ENCODE measurements at places on chromosomes 2 and 18.

DNA sequence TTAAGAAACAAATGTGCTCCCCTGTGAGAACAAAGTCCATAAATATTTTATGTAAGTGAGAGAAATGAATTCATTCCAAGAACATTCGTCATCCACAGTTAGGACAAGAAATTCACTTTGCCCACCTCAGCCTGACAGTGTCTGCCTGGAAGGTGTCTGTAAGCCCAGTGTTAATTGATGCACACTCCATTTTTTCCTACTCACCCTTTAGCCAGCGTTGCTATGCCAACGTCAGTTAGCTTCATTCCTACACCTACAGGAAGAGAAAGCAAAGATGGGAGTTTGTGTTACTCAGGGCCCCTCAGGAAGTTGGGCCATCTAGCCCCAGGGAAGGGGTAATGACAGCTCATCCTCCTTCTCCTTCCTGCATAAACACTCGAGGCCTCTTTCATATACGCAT is 131.0 kb downstream of the ALPK2 start:
- no peak for DNase-seq

- DNase-seq = no peak
Observed at GRCh38 chr18:34647251-34647650, 62.8 kb upstream of the DTNA start.

DNA sequence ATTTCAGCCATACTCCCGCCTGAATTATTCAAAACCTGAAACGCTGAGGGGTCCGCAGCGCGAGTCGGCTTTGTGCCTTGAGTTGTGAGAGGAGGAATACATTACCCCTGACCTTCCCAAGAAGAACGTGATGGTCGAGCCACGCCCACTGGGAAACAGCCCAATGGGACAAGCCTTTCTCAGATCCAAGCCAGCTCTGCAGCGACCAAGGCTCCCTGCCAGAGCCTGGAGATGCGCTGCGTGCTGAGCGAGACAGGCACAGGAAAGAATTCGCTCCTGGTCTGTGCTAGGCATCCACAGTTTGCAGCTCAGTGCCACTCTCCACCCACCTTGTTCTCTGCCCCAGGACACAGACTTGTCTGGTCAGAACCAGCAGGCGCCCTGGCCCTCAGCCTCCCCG is 74.1 kb upstream of the GLI2 start:
- no peak for DNase-seq

- DNase-seq = no peak
Observed at GRCh38 chr18:48548921-48549320, 10.1 kb downstream of the CTIF start.

DNA sequence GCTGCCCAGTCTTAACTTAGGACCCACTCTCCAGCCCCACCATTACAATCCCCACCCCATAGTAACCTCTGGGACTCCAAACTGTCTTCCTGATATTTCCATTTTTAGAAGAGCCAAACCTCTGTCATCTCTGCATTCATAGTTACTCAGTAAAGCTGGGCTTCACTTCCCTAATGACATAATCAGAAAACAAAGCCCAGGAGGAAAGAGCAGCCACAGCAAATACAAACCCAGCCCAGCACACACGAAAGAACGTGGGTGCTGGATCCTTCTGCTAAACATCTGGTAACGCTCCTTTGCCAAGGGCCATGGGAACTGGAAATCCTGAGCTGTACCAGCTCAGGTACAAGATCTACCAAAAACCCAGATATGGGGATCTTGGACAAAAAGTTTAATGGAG is 36.8 kb upstream of the RIOK3 start:
- no peak for DNase-seq
